ENCODE measurements at places on chromosomes 6 and 20. TPM values are rescaled to one million over a fixed set of nuclear protein-coding genes. Genes with fewer than 3 reads are reported as not detected.

DNA sequence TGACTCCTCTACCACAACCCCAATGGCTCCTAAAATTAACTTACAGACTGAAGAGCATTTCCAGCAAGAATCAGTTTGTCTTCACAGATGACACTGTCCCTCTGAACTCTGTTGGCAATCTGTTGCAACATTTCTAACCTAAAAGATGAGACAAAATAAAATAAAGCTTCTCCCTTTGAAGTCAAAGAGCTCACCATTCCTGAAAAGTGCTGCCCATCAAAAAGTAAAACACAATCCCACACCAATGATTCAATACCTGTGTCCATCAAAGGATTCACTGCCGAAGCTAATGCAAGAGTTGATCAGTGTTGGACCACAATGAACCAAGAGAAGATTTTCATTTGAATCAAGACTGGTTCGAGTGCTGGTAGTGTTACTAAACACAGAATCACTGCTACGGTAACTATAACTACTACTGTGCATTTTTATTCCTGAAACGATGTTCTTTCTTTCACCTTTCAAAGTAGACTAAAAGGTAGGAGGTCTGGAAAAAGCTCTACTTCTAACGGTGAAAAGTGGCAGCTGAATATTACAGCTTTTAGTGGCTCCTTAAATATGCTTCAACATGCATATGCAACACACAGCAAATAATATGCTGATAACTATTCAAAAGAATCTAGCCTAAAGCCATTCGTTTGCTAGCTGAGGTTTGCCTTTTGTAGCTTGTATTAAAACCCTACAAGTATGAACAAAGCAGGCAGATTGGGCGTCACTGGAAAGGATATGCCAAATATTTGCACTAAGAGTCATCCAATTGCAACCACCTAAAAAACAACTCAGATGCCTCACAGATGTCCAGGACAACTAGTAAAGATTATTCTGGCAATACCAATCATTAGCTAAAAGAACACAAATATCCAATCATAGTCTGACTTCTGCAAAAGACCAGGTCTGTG lies at the start of gene DST:
DST (minus strand) TSS at position 524 of the 896 bp plus-strand sequence.
- H3K27ac ChIP-seq = no peak within 1 kb of the TSS
- no peak within 1 kb of the TSS for H3K4me3 ChIP-seq
- no peaks in the 10 kb centered on the region for H3K27me3 ChIP-seq

- no peak overlapping the region for H3K27ac ChIP-seq
- H3K4me1 ChIP-seq = peaks cover 23% of the 10 kb centered on the region
- no peak for DNase-seq
- H3K4me3 ChIP-seq = no peak overlapping the region
- no peaks in the 10 kb centered on the region for H3K36me3 ChIP-seq
- H3K27me3 ChIP-seq = peaks cover 2% of the 10 kb centered on the region
Observed at GRCh38 chr6:6688283-6688682, 99.8 kb downstream of the LY86 start.

- peak; percentile 74 for DNase-seq
- no peaks in the 10 kb centered on the region for H3K36me3 ChIP-seq
- H3K4me3 ChIP-seq = peak overlapping the region; percentile 60
- H3K27me3 ChIP-seq = no peaks in the 10 kb centered on the region
Observed at GRCh38 chr6:14865531-14866100, 380.3 kb upstream of the JARID2 start.

- H3K27me3 ChIP-seq = peaks cover 18% of the 10 kb centered on the region
- no peaks in the 10 kb centered on the region for H3K36me3 ChIP-seq
- H3K27ac ChIP-seq = no peak overlapping the region
- DNase-seq = no peak
- no peaks in the 10 kb centered on the region for H3K4me1 ChIP-seq
Observed at GRCh38 chr20:20933142-20933958, 172.8 kb downstream of the LINC00237 start.

- peaks cover 11% of the 10 kb centered on the region for H3K27me3 ChIP-seq
- H3K4me3 ChIP-seq = no peak overlapping the region
- H3K4me1 ChIP-seq = no peaks in the 10 kb centered on the region
- DNase-seq = no peak
Observed at GRCh38 chr20:20331156-20331555, 36.7 kb upstream of the INSM1 start.

DNA sequence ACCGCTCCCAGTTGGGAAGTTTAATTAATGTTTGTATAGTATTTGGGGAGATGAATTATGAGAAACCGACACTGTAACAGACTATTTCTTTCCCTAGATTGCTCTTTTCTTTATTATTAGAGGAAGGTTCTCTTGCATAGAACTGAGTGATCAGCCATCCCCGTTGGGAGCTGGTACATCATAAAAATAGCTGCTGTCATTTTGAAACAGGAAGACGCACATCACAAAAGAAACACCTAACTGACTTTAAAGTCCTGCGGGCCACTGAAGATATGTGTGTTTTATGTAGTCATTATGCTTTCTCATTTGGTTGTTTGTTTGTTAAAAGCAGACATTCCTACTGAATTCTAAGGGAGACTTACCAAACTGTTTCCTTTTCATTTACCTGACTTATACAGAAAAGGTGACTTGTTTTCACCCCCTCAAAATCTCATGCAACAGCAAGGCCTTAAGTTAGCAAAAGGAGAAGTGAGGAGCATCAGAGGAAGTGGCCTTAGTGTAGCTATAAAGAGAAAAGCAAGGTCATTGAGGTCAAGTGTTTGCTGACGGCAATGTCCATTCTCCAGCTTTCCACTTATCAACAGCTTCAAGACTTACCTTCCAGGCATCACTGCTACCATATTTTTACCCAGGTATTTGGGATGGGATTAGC lies 91.0 kb downstream of the PKHD1 start:
- H3K27me3 ChIP-seq = peaks cover 10% of the 10 kb centered on the region
- no peak overlapping the region for H3K27ac ChIP-seq
- no peak overlapping the region for H3K4me3 ChIP-seq
- no peaks in the 10 kb centered on the region for H3K4me1 ChIP-seq
- no peaks in the 10 kb centered on the region for H3K36me3 ChIP-seq
- no peak for DNase-seq

DNA sequence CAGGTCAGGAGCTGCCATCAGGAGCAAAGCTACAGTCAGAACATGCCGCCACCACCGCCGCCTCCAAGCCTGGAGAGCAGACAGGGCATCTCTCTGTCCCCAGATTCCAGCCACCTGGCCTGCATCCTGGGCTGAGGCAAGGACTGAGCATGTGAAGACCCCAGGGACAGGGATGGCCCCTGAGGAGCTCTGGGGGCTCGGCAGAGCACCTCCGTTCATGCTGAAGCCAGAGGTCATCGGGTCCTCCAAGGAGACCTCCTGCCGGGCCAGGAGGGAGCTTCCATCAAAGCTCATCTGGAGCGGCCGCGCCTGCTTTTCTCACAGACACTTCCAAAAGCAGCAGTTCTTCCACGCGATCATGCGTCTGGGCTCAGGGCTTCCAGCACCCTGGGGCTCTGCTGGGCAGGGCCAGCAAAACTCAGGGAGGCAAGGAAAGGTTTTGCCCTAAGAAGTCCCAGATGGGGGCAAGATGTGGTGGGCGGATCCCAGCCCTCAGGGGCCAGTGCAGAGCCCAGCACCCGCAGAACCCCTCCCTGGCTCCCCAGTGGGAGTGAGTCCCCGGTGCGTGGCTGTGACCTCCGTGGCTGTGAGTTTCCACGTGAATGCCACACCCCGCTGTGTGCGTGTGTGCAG lies 138.4 kb downstream of the TAF4 start:
- no peaks in the 10 kb centered on the region for H3K36me3 ChIP-seq
- H3K4me3 ChIP-seq = no peak overlapping the region
- DNase-seq = no peak

GRCh38 chr6:167906899-167907298 lies 80.2 kb downstream of the AFDN start:
- H3K27me3 ChIP-seq = peaks cover 7% of the 10 kb centered on the region
- no peaks in the 10 kb centered on the region for H3K4me1 ChIP-seq
- H3K4me3 ChIP-seq = no peak overlapping the region
- no peaks in the 10 kb centered on the region for H3K36me3 ChIP-seq

- no peak for DNase-seq
- no peak overlapping the region for H3K4me3 ChIP-seq
- peaks cover 4% of the 10 kb centered on the region for H3K36me3 ChIP-seq
- H3K27ac ChIP-seq = no peak overlapping the region
Observed at GRCh38 chr6:129606664-129607063, 103.3 kb downstream of the ARHGAP18 start.

DNA sequence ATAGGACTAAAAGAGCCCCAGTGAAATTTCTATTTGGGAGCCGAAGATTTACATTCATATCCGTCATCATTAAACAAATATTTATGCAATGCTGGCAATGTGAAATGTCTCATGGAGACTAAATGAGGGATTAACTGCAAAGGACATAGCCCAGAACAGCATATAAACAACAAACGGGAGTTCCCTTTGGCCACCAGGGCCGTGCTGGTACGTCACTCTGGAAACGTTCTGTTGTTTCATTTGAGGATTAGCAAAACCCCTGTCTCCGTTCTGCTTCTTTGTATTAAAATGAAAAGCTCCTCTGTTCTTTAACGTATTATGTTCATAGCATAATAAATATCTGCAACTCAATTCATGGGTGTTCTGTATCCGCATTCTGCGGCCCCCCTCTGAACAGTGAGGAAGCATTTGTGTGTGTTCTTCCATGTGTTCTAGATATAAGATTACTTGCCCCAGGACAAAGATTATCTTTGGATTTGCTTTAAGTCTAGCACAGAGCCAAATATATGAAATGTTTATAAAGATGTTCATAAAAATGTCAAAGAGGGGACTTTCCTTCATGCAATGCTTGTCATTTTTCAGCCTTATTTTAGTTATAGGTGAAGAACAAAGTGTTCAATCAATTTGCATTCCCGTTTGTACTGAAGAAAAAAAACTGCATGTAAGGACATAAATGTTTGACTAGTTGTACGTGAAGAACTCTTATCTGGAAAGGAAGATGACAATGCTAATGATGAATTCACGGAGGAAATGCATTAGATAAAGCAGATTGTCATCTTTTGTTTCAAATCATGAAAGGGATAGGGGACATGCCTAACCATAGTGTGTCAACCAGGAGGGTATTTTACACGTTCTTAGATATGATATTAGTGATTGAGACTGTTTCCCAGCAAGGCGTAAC lies 90.0 kb upstream of the TNFAIP3 start:
- H3K27me3 ChIP-seq = peaks cover 2% of the 10 kb centered on the region
- H3K4me3 ChIP-seq = no peak overlapping the region
- peaks cover 4% of the 10 kb centered on the region for H3K4me1 ChIP-seq
- no peaks in the 10 kb centered on the region for H3K36me3 ChIP-seq
- DNase-seq = no peak

DNA sequence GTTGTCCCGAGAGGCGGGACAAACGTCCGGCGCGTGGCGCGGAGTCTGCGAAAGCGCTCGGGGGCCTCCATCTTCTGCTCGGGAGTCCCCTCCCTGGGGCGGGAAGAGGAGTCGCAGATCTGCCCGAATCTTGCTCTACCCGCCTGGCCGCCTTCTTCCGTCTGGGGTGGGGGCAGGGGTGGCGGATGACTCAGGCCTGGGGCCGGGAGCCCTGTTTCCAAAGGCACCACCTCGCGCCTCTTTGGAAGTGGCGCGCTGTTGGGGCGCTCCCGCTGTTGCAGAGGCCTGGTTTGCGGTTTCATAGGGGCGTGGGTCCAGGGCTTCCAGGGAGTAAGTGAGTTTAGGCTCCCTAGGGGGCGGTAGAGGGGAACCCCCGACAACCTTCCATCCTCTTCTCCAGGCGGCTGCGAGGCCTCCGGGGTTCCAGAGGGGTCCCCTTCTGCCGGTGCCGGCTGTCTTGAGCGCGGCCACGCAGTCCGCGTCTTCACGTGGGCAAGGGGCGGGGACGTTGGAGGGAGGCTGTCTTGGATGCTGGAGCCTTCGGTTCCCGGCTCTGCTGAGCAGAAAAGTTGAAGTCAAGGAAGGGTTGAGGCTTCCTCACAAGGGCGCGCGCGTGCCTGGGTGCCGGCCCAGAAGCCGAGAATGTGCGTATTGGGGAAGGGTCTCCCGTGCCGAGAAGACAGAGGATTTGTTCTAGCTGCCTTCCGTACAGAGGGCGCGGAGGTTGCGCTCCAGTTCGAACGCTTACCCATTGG lies 2.6 kb upstream of the TFAP2C start:
- H3K36me3 ChIP-seq = no peaks in the 10 kb centered on the region
- no peak overlapping the region for H3K4me3 ChIP-seq
- peaks cover 15% of the 10 kb centered on the region for H3K27me3 ChIP-seq
- H3K27ac ChIP-seq = no peak overlapping the region

DNA sequence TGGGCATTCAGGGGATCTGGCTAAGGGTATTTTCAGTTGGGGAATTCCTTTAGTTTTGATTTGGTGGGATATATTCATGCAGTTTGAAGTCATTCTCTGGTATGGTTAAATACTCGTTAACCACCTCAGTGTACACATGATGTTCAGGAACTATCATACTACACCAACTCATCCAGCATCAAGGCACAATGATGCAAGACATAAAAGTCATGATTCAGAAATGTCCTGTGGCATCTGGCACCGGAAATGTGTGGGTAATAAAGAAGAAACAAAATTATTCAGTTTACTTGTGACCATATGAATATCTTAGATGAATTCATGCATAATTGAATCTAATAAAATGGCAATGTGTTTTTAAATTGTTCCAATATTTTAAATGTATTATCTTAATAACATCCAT lies 129.0 kb upstream of the BMP5 start:
- H3K36me3 ChIP-seq = no peaks in the 10 kb centered on the region
- no peak overlapping the region for H3K27ac ChIP-seq
- no peak for DNase-seq
- no peak overlapping the region for H3K4me3 ChIP-seq

GRCh38 chr20:13356591-13356990 lies 135.5 kb downstream of the ISM1 start:
- H3K36me3 ChIP-seq = no peaks in the 10 kb centered on the region
- no peak overlapping the region for H3K27ac ChIP-seq

DNA sequence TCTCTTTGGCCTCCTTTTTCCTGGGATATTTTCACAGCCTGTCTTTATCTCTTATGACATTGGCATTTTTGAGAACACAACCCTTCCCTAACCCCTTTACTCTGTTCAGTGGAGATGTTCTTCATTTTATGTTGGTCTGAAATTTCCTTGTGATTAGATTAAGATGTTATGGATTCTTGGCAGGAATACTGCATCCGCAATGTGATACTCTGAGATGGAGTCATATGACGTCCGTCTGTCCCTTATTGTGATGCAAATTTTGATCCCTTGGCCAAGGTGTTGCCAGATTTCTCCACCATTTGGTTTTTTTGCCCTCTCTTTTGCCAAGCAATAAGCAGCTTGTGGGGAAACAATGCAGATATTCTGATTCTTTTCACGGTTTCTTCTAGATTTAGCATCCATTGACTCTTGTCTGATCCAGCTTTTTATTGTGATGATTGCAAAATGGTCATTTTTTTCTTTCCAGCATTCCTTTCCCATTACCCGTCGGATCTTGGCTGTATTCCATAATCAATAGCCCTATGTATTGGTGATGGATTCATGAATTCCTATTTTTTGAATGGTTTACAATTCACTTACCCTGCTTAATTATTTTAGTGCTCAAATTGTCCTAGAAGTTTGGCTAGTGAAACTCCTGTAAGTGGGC lies 85.1 kb downstream of the NCOA3 start:
- no peak overlapping the region for H3K4me3 ChIP-seq
- H3K36me3 ChIP-seq = peaks cover 4% of the 10 kb centered on the region
- H3K27ac ChIP-seq = no peak overlapping the region
- H3K4me1 ChIP-seq = peaks cover 16% of the 10 kb centered on the region
- DNase-seq = no peak
- H3K27me3 ChIP-seq = no peaks in the 10 kb centered on the region

BCL2L1 gene
- total RNA-seq = 140 TPM

CTCFL gene
- total RNA-seq = not detected

RAB44 gene
- 7.9 TPM for total RNA-seq

C6orf15 gene
- not detected for total RNA-seq

NNAT gene
- 0.71 TPM for total RNA-seq

TCP11 gene
- total RNA-seq = not detected

ASCC3 gene
- 81.6 TPM for total RNA-seq

MAPK14 gene
- total RNA-seq = 68.4 TPM

PM20D2 gene
- 6.2 TPM for total RNA-seq

All from natural killer cell treated with Interleukin-12 subunit alpha and Interleukin-12 subunit beta and Interleukin-15 and Interleukin-18, amount 100 ng/mL, for 72 hours (primary cell).